SJSA1 (cell line): ENCODE measurements at places on chromosomes 7 and 10. TPM values are rescaled to one million over a fixed set of nuclear protein-coding genes. Genes with fewer than 3 reads are reported as not detected.

DNA sequence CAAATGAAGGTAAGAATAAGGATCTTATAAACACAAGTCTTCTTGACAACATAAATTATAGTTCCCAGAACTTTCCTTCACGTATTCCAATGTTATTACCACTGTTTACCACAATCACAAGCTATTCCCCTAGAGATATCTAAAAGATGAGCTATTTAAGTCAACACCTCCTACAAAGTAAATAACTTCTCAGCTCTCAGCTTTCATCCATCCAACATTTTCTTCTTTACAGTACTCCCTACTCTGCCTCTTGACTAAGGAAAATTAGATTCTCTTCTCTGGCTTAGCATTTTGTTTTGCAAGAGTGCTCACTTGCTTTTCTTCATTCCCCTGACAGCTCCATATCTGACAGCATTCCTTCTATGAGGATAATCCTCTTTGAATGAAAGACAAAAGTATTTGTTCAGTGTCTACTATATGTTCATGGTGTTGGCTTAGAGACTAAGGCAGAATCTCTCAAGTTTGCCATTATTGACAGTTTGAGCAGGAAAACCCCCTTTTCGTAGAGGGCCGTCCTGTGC lies 93.0 kb upstream of the IL6 start:
- no peak for DNase-seq

DNA sequence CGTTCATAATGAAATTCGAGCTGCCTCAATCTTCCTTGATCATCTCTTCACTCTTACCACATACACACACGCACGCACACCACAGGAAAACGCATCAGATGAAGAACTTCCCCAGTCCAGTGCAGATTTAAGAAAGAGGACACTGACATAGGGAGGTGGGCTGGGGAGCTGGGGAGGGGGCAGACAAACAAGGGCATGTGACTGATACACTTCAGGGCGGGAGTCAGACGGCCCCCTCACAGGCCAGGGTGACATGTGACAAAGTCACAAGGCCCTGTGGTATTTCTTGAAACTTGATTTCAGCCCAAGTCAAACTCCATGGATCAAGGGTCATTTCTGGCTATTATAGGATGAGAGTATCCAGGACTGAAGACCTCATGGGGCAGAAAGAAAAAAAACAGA lies 82.6 kb downstream of the KCNMA1 start:
- DNase-seq, result no peak

DNA sequence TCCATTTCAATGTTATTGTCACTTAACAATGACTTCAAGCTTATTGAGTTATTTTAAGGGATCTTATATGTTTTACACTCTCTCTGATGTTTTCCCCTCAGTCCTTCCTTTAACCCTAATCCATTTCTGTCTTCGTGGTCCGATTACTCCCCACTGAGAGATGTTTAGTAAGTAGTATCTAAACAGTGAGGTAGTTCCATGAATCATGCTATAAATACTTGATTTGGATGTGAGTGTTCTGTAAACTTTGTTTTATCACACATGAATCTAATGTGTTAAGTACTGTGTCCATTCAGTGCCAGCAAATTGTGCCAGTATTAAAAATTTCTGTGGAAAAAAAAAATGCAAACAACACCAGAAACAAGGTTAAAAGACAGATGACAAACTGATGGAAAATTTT lies 18.6 kb downstream of the RPP30 start:
- DNase-seq, result no peak

DNA sequence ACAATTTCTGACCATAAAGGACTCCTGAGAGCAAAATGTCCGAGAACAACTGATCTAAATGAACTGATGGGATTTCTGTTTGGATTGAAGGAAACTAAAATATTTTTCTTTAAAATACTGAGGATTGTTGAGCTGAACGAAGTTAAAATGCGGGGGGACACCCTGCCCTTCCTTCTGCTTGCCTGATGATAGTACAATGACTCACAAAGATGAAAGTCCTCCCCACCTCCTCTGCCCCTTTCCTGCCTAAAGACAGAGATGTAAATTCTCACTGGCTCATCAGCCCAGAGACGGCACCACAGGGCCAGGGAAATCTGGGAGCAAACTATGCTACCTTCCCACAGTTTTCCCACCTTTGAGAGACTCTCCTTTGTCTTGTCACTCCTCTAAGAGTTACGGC lies 180.6 kb downstream of the PHTF2 start:
- no peak for DNase-seq

Gene MKX
- total RNA-seq, result not detected in 2 replicates

GRCh38 chr7:16935341-16935735 lies 53.6 kb upstream of the AGR3 start:
- DNase-seq, result peak; percentile 34

Gene PNLIPRP3
- not detected in 2 replicates for total RNA-seq

Gene C7orf33
- not detected in 2 replicates for total RNA-seq

DNA sequence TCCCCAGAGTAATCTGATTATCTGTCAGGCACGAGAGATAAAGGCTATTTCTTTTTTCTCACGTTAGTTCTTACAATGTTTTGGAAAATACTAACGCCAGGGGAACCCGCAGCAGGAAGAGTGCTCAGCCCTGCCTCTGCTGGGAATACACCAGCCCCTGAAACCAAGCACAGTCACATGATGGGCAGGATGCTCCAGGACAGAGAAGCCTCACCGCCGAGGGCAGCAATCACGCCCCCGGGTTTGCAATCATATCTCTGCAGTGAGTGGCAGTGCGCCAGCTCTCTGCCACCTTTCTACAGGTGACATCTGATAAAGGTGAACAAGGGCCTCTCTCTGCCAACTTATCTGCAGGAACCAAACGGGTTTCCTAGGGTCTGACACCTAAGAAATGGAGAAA lies 39.8 kb downstream of the BRI3 start:
- no peak for DNase-seq

GRCh38 chr7:105014693-105015389 lies 836 bp downstream of the KMT2E start:
- peak; percentile 60 for DNase-seq

Gene ST8SIA6
- 0.39 TPM in 1 of 2 replicates, not detected in the other for total RNA-seq

GRCh38 chr7:133934262-133934976 lies 192.7 kb upstream of the LRGUK start:
- DNase-seq, result no peak

Gene MMRN2
- total RNA-seq, result 1.5 TPM in 1 of 2 replicates, not detected in the other

- peak; percentile 88 for DNase-seq
Measured at GRCh38 chr10:87095236-87095945, 385 bp downstream of the SHLD2 start.
